ENCODE measurements at places on chromosomes 11 and 22. TPM values are rescaled to one million over a fixed set of nuclear protein-coding genes. Genes with fewer than 3 reads are reported as not detected.

The ACR gene
- not detected for polyA plus RNA-seq

The ZNF70 gene
- polyA plus RNA-seq, result 2.3 TPM

The CDC45 gene
- 11.2 TPM for polyA plus RNA-seq

The PRG3 gene
- not detected for polyA plus RNA-seq

The TMEM151A gene
- 2.0 TPM for polyA plus RNA-seq
